ENCODE measurements at places on chromosomes 16 and 17. TPM values are rescaled to one million over a fixed set of nuclear protein-coding genes. Genes with fewer than 3 reads are reported as not detected.
A peak's percentile ranks its signal among the peaks of the same experiment; 100 is the strongest.

DNA sequence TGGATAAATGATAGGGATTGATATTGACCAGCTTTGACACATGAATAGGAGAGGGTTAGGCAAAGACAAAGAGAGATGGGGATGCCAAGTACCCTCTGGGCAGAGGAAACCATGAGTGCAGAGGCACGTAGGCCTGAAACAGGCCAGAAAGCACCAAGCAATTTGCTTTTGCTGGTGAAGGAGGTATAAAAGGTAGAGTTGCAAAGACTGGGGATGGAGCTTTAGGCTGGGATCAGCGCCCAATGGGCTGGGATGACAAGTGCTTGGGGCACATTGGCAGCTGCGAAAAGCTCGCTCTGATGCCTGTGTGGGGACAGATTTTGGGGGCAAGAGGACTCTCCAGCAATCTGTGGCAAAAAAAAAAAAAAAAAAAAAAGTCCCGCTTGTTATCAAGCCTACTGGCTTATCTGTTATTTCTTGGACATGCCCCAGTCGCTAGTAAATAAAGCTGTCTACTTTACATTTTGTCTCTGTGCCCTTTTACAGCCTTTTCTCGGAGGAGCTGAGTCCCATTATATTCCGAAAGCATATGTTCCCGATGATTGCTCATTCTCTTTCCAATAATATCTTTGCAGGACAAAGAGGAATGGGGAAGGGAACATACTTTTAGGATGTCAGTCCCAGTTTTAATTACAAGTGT is 578.4 kb downstream of the MAF start:
- no peak for DNase-seq

DNA sequence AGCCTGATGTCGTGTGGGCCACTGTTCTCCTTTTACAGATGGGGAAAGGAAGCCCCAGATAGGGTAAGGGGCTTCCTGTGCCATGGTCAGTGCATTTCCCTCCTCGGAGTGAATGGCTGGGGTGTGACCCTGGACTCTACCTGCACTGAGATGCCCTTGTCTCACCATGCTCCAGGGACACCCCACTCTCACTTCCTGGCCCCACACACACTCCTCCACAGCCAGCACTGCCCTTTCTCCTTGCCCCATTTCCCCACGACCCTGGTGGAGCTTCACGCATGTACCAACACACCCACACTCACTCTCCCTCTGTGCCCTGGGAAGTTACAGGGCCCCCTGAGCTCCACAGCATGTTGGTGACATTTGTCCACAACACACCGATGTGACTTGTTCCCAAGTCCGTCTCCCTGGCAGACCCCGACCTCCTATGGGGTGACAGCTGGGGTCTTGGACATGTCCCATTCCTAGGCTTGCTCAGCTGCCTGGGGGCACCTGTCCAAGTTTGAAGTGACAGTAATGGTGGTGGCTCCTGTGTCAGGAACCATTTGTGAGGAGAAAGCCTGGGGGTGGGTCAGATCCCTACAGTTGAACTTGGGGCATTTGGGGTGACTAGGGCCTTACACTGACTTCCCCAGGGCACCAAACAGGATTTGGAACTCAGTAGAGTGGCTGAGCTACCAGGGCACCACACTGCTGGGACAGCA is 47.4 kb downstream of the PECAM1 start:
- DNase-seq: no peak

DNA sequence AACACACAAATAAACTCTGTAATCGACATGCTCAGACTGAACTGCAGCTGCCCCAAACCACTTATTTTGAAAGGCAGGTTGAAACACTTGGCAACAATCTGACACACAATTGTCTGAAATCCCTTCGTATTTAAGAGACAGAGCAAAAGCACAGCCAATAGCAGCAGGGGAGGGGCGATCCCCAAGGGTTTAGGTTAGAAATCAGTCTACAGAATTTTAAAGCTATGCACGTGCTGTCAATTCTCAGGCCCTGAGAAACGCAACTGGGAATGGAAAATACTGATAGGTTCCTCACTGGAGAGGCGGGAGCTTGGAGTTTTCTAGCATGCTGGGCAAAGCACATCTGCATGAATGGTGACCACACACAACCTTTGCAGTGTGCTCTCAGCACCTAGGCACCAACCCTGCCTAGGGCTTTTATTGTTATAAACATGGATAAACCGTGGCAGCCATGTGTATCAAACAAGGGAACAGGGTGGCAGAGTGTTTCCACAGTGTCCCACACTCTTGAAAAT is 168.0 kb downstream of the AATF start:
- DNase-seq: no peak

DNA sequence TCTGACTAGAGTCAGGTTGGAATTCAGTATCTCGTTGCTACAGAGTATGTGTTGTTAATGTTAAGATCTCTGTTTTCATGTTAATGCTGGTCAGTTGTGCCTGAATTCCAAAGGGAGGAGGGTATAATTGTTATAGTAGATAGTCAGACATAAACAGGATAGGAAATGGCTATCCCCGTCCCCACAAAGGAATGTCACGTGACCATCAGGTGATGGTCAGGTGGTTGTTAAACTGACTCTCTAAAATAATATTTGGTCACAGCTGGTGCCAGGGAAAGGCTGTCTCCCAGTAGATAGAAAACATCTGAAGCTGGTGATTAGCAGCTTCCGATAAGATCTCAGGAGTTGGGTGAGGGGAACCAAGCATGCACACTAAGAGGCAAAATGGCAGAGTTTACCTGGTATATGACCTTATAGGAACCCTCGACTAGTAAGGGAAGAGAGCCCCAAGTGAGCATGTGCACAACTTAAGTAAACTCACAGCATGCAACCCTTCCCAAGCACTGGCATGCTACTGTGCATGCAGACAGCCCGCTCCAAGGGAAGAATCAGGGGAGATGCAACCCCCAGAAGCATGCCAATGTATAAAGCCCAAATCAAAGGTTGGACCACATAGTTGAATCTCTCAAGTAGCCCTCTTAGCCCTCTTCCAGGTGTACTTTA is 27.4 kb upstream of the SLC6A2 start:
- DNase-seq: no peak

GRCh38 chr17:66704858-66705520 is 129.9 kb upstream of the CACNG5 start:
- DNase-seq: no peak

- DNase-seq: no peak
Observed at GRCh38 chr17:77531002-77531401, 390.2 kb downstream of the SEC14L1 start.

DNA sequence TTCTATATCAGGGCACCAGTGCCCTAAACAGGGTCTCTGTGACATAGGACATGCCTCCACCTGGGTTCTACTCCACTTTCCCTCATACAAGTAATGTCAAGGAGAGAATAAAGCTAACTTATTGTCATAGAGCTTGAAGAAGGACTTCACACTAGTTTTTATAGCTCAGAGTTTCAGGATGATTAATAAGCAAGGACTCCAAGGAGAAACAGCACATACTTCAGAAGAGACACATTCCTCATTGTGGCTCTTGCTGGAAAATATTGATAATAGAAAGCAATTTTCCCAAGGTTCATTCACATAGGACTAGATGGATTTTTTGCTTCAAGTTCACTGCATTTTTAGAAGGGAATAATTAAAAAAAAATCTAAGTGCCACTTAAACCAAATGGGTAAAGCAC is 133.3 kb downstream of the CA10 start:
- no peak for DNase-seq

DNA sequence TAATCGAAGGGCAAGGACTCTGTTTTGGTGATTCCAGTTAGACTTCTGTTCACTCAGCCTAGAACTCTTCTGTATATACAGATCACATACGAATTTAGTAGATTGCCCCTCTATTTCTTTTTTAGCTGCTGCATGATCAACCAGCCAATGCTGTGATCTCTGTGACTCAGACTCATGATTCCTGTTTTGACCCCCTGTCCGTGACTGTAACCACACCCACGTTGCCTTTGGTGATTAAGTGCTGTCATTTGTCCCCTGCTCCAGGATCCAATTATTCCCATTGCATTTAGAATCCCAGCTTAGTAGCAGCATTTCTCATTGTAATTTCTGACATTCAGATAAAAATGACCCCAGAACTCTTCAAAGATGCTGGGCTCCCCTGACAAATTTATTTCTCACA is 545.7 kb downstream of the NPIPA7 start:
- DNase-seq: no peak

DNA sequence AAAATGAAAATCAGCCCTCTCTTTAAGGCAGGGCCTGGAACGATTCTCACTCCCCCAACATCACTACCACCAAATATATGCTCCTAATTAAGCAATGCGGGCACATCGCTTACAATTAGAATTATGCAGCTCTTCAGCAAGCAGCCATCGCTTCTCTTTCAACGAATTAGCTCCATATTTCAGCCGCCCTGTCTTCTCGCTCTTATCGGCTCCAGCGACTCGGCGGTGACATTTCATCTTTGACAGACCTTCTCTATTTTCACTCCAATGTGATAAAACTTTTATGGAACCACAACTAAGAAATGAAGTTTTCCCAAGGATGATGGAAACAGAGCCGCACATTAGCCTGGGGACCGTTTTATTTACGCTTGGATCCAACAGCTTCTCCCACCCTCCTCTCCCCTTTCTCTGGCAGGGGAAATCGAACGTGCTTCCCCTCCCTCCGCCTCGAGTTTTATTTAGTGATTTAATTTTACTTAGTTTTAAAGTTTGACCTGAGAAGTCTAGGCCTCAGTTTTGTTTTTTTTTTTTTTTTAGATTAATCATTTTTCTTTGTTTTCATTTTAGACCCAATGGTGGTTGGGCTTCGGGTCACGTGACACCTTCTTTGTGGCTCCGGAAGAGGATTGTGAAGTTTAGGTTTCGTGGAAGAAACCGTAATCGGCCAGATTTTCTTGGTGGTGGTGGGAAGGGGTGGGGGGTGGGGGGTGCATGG is 3.1 kb upstream of the HOXB2 start:
- DNase-seq: no peak

DNA sequence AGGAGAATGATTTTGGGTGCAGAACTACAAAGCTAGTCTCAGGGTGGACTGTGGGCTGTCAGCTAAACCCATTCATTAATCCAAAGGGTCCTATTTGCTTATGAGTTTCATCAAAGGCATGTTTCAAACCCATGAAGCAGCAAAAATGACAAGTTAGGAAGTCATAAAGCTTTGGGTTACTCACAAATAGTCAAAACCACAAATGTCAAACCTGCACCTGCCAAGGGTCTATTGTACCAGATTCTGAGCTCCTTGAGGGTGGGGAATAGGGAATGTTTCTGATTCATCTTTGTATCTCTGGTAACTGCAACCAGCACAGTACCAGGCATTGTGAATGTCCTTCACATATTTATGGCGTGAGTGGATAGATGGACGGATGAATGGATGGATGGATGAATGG is 317.7 kb downstream of the MAF start:
- DNase-seq: no peak

DNA sequence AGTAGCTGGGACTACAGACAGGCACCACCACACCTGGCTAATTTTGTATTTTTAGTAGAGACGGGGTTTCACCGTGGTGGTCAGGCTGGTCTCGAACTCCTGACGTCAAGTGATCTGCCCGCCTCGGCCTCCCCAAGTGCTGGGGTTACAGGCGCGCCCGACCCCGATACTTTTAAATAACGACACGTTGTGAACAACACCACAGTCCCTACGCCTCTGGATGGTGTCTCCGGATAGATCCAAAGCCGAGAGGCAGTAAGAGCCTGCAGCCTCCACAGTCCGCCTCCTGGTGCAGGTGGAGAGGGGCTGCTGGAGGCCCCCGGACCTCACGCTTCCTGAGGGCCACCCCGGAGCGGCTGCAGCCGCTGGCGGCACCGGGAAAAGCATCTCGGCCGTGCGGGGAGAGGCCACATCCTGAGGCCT is 741 bp upstream of the TLCD3A start:
- no peak for DNase-seq

GRCh38 chr16:67190448-67191399 is 788 bp upstream of the EXOC3L1 start:
- DNase-seq: no peak

GRCh38 chr17:34883106-34884000 is 77.9 kb downstream of the CCT6B start:
- no peak for DNase-seq

- no peak for DNase-seq
Observed at GRCh38 chr17:10842658-10843057, 4.8 kb upstream of the PIRT start.

DNA sequence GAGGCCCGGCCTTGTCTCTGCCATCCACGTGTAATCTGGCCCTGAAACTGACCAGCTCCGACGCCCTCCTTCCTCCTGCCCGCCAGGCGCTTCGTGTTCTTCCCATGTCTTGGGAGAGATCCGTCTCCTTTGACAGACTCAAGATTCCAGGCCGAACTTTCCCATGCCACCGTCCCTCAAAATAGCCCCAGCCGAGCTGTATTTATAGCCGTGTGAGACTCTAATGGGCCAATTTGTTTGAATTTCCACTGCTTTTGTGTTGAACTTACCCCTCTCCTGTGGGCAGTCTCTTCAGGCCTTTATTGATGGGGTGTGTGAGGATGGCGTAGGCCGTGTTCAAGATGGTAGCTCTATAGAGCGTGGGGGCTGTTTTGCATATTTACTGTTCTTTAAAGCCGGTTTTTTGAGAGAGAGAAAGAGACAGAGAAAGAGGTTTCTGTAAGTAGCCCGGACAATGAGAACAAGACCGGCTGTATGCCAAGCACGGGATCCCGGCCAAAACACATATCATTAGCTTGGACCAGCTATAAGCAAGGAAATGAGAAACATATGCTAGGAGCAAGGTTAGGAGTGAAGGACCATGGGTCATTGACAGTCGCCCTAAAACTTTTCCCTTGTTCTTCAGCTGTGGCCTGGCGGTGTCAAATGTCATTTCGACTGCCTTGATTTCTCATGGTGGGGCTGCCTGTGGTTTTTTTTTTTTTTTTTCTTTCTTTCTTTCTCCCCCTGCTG is 124.5 kb upstream of the ZFHX3 start:
- peak; percentile 71 for DNase-seq

DNA sequence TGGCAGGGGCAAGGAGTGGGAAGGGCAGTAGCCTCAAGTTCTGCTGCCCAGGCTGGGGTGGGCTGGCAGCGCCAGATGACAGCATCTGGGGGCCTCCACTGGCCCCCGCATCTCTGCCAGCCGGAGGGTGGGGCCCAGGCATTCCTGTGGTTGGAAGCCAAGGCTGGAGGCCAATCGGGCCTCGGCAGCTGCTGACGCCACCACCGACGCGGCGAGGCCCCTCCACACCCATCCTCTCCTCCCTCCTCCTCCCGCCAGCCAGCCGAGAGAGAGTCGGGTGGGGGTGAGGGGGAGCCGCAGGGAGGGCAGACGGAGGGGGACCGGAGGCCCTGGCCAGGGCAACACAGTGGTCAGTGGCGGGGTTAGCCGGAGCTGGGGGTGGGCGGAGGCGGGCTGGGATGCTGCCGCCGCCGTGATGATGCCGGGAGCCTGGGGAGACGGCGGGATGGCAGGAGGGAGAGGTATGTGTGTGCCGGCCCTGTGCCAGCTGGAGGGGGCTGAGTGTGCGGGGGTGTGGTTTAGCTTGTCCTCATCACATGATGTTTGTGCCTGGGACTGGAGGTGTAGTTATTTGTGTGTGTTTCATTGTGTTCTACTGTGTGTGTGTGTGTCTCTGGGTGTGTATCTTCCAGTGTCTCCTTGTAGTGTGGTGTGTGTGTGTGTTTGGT is 36.6 kb downstream of the ARHGAP23 start:
- DNase-seq: no peak

- DNase-seq: no peak
Observed at GRCh38 chr17:50027881-50028735, 27.8 kb upstream of the ITGA3 start.

Gene CPHXL2
- polyA plus RNA-seq: 0.19 TPM

Gene MRPL28
- polyA plus RNA-seq: 66.1 TPM

Gene MYO1D
- polyA plus RNA-seq: 30.6 TPM

Gene KCNAB3
- polyA plus RNA-seq: 16.1 TPM

Gene FZD2
- polyA plus RNA-seq: 24.1 TPM

Gene GP1BA
- polyA plus RNA-seq: 3.4 TPM

Data from left renal pelvis (tissue), 4 donors.